Hindlimb muscle (tissue), 1 donor: ENCODE measurements at places on chromosomes 2 and 18.

DNA sequence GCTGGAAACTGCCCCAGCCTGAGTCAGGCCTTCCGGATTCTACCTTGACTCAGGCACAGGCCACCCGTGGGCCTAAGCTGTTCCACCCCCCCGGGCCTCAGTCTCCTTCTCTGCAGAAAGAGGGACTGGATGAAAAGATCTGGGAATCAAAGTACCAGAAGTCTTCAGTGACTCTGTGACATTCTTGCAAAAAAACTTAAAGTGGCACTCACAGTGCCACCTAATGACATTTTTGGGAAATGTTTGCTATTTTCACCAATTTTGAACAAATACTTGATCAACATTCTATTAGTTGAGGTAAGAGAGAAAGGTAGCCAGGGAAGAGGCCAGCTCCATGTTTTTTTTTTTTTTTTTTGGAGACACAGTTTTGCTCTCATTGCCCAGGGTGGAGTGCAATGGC is 48.3 kb upstream of the ACAA2 start:
- DNase-seq, result no peak

- DNase-seq, result no peak
Observed at GRCh38 chr2:142299021-142299420, 168.2 kb upstream of the LRP1B start.

- DNase-seq, result no peak
Observed at GRCh38 chr2:31387850-31388249, 26.7 kb downstream of the XDH start.

DNA sequence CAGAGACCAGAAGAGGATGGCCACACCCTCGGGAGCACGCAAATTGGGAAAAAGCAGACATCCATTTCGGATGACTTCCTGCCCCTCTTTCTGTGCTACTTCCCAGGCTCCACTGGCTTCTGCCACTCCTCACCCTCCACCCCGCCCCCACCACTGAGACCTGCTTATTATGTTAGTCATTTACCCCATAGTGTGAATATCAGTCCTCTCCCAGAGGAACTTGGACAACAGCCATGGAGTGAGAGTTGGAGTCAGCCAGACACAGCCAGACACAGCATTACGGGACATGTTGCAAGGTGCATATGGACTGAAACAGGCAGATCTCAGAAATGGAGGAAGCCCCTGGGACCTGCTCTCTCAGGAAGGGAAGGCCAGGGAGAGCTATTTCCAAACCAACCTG is 51.8 kb downstream of the CTIF start:
- DNase-seq, result no peak

GRCh38 chr18:46400449-46400848 is 256.6 kb downstream of the LOXHD1 start:
- no peak for DNase-seq

- DNase-seq, result peak; percentile 40
Observed at GRCh38 chr2:19109518-19109917, 248.9 kb downstream of the OSR1 start.

- no peak for DNase-seq
Observed at GRCh38 chr2:37181726-37182684, 6.5 kb downstream of the SULT6B1 start.

DNA sequence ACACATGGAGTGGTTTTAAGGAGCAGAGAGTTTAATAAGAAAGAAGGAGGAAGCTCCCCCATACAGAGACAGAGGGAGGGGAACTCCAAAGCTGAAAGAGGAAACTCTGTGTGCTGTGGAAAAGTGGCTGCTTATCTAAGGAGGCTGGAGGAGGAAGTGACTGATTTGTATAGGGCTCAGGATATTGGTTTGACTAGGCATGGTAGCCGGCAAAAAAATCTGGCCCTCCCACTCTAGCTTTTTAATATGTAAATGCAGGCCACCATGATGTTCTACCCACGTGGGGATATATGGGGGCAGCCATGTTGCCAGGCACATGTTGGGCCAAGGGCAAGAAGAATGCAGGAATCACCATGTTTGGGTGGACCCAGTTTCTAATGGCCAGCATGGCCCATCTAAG is 64.3 kb downstream of the HNMT start:
- no peak for DNase-seq

- DNase-seq, result no peak
Observed at GRCh38 chr2:174614261-174614660, 16.7 kb upstream of the WIPF1 start.

DNA sequence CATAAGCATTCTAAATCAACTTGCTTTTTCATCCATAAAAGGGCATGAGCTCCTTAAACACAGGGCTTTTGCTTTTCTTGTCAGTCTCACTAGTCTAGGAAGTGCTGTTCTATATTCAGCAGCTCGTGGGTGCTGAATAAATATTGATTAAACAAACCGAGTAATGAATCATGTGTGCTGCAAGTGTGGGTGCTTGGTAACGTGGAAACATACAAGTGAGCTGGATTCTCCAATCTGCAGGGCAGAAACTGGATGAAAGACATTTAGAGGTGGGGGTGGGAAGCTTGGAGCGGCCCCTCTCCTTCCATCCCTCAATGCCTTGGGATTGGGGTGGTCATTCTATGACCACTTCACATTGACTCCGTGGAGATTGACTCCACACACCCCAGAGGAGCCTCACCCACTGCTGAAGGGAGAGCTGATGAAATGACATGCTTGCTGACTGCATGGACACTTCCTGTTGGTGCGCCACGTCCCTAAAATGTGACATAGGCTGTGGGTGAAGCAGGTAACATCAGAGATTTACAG is 114.6 kb downstream of the DOCK10 start:
- no peak for DNase-seq

DNA sequence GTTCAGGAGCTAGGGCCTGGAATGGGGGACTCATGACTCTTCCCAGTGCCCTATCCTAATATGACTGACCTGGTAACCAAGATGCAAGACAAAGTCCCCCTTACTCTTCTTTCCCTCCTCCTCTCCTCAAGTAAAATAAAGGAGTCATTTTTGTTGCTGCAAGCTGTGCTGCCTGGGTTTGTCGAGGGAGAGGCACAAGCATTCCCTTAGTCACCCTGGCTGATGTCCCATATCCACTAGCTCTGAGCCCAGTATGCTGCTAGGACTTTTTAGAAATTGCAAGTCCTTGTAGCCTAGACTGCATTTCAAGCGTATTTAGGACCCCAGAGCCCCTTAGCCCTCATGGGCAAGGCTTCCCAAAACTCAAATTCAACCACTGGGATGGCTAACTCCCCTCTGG is 338.5 kb upstream of the SETBP1 start:
- DNase-seq, result no peak

- no peak for DNase-seq
Observed at GRCh38 chr18:12373771-12374116, 3.3 kb downstream of the AFG3L2 start.

GRCh38 chr2:162749994-162750393 is 88.6 kb downstream of the KCNH7 start:
- DNase-seq, result no peak

DNA sequence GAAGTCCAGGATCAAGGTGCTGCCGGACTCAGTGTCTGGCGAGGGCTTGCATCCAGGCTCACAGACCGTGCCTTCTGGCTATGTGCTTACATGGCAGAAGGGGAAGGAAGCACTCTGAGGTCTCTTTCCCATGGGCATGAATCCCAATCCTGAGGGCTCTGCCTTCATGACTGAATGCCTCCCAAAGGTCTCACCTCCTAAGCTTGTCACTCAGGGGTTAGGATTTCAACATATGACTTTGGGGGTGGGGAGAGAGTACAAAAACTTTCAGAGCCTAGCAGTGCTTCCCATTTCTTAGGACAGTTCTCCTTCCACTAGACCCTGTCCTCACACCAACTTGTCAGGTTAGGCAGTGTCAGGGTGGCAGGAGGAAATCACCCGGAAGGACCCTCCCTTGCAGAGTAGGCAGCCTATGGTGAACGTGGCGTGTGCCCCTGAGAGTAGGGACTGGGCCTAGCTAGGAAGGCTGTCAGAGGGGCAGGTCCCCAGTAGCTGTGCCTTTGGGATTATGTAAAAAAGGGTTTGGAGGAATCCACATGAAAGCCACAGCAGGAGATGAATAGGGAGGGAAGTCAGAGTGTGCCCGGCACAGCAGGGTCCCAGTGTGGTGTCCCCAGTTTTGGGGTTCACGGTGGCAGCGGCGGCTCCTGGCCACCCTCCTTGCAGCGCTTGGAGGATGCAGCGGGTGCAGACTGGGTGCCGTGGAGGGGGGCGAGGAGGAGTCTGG is 233.3 kb downstream of the LDLRAD4 start:
- no peak for DNase-seq

DNA sequence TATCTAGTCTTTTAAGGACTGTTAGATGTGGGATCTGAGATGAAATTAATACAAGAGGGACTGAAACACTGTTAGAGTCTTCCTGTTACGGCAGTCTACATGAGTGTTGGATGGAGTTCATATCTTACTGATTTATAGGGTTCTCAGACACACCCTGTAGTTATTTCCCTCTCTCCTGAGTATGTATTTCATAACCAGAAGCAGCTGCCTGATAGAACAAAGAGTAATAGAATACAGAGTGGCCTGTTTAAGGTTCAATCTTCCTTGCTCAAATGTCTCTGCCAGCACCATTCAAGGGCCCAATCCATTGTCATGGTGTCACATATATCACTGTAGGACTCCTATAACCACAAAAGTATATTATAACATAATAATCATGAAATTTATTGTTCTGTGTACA is 1229.1 kb upstream of the ACVR2A start:
- DNase-seq, result no peak

DNA sequence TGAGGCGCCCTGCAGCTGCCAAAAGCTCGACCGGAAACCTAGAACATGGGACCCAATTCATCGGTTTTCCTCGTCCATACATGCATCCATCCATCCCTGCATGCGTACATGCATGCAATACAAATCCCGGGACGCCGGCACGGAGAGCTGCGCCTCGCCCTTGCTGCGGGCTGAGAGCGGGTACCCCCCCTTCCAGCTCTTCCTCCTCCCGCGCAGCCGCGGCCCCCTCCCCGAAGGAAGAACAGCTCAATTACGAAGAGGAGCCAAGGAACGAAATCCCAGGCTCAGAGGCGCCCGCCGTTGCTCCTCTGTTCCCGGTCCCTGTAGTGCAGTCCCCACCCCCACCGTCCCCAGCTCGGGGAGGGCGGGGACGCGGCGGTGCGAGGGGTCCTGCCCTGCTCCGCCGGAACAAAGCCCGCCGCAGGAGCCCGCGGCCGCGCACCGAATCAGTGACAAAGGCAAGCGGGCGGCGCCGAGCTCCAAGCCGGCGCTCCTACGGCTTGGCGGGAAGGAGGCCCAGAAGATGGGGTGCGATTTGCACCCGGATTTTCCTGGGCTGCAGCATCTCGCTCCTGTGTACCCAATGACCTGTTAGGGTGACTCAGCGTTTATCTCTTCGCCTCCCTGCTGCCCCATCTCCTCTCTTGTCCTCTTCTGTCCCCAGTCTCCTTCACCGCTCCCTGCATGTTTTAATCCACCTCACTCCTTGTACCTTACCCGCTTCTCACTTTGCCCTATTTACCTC is 8.9 kb upstream of the POU3F3 start:
- DNase-seq, result no peak

GRCh38 chr2:171655586-171655985 is 31.7 kb upstream of the DYNC1I2 start:
- no peak for DNase-seq

GRCh38 chr2:210642333-210642732 is 85.9 kb downstream of the CPS1 start:
- no peak for DNase-seq

DNA sequence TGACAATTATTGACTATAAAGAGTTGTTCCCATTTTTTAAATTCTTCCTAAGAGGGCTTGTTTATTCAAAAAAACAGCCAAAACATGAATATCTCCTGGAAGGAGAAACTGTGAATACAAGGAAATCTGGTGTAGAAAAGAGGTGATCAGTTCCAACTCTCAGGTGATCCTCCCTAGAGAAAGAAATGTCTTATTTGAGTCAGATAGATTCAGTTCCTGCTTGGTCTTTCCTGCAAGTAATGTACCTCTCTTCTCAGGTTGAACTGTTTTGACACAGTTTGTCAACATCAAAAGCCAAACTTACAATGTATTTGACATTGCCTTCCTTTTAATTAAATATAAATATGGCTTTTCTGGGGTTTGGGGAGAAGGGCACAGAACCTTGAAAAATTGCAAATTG is 567.4 kb downstream of the ARHGAP15 start:
- no peak for DNase-seq

DNA sequence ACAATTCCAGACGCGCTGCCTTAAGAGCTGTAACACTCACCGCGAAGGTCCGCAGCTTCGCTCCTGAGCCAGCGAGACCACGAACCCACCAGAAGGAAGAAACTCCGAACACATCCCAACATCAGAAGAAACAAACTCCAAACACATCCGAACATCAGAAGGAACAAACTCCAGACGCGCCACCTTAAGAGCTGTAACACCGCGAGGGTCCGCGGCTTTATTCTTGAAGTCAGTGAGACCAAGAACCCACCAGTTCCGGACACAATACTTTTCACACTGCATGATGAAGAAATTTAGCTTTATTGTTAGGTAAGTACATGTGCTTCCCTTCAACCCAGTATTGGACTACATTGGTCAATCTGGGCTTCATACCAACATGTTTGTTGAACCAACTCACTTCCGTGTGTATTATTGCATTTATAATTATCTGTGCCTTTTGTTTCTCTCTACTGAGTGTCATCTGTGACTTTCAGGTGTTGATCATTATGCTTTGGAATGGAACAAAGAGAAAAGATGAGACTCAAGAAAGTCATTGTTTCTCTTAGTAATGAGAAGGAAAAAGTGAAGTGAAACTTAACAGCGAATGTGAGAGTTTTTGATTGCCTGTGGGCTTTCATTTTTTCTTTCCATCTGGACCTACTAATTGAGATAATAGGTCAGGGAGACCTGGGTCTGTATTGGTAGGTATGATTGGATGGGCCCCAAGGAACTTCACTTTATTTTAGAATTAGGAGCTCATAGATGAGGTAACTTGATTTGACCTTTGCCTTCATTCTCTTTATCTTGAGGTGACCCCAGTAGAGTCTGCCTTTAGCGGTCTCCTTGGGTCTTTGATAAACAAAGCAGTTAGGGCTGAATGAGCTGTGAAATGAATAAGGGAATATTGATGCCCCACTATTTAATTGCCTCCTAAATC is 76.1 kb upstream of the CAVIN2 start:
- no peak for DNase-seq

DNA sequence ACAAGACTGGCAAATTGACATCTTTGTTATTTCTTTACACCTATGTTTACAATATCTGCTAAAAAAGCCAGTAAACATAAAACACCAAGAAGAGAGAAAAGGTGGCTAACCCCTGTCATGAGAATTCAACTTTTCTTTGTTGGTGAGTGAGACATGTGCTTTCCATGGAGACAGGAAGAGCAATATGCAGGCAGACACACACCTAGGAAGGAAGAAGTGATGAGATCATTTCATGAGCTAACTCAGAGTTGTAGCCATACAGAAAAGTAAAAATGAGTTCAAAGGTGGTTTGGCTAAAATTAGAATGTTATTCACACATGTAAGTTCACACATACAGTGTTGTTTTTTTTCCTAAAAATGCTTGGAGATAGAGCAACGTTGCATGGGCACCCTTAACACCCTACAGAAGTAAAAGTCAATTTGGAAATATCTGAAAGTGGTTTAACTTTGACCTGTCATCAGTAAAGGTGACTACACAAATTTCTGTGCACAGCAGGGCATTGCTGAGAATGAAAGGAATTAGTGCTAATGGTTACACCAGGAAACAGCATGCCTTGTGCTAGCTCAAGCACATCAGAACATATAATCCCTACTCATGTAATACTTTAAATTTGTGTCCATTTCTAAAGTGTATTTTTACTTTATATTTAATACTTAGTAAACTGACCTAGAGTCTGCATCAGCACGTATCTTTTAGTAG is 557.6 kb downstream of the CBLN2 start:
- no peak for DNase-seq
